Activated T-cell treated with anti-CD3 and anti-CD28 coated beads, Interleukin-2, amount 50 U/mL, for 24 hours (primary cell): ENCODE measurements at places on chromosomes 6 and 20.

DNA sequence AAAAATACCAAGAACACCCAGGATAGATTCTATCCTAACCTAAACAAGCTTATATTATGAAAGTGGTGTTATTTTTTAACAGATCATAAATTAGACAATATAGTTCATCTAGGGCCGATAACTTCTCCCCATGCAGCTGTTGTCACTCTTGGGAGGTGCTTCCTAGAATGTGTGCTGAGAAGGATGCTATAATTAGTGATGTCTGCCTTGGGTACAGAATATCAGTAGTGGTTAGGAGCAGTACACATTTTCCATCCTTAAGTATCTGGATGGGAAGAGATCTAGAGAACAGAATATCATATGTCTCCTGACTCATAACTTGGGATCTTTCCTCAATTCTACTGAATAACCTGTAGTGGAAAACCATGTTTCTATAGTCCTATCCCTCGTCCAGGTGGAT is 214.5 kb downstream of the BCKDHB start:
- H3K4me3 ChIP-seq: no peak overlapping the region
- H3K27me3 ChIP-seq: no peaks in the 10 kb centered on the region
- H3K36me3 ChIP-seq: no peaks in the 10 kb centered on the region
- H3K4me1 ChIP-seq: no peaks in the 10 kb centered on the region
- no peak overlapping the region for H3K27ac ChIP-seq
- no peak for DNase-seq

GRCh38 chr20:64106435-64106961 is 867 bp downstream of the NPBWR2 start:
- peaks cover 8% of the 10 kb centered on the region for H3K4me1 ChIP-seq
- H3K4me3 ChIP-seq: no peak overlapping the region
- H3K36me3 ChIP-seq: no peaks in the 10 kb centered on the region
- H3K27ac ChIP-seq: no peak overlapping the region
- peak; percentile 16 for DNase-seq

DNA sequence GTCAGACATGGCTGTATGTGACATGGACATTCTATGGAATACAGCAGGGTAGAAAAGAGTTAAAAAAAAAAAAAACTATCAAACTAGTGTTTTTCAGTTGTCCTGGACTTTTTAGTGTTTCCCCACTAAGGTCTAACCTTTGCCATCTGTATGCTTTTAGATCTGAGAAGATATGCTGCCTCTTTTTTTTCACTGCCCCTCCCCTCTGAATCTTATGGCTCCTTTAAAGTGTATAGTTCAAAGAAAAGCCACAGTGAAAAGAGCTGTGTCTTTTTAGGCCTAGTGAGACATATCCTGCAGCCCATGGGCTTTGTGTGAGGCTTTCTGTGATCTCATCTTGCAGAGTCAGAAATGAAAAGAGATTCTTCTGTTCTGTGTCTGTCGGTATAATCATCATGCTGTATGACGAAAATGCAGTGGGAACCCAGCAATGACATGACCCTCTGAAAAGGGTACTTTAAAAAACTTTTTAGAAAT is 29.3 kb downstream of the ADGRG6 start:
- H3K36me3 ChIP-seq: no peaks in the 10 kb centered on the region
- no peaks in the 10 kb centered on the region for H3K27me3 ChIP-seq
- H3K4me3 ChIP-seq: no peak overlapping the region
- peak overlapping the region; percentile 13 for H3K27ac ChIP-seq
- H3K4me1 ChIP-seq: peaks cover 14% of the 10 kb centered on the region
- no peak for DNase-seq

DNA sequence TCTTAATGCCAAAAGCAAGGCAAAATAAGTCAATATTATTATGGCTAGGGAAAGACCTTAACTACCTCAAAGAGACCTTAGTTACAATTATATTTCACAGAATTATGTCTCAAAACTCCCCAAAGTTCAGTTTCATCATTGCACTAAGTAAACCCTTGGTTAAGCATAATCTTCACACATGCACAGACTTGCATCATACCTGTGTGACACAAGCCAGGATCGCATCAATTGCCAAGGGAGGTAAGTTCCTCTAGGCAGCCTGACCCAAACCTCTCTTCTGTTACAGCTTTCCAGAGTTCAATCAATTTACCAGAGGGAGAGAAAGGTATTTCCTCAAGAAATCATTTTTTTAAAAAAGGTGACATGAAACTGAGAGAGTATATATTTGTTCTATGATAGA is 31.9 kb upstream of the PRSS35 start:
- no peak for DNase-seq
- H3K4me3 ChIP-seq: no peak overlapping the region
- H3K4me1 ChIP-seq: no peaks in the 10 kb centered on the region
- no peaks in the 10 kb centered on the region for H3K36me3 ChIP-seq

- no peak overlapping the region for H3K27ac ChIP-seq
- H3K27me3 ChIP-seq: peaks cover 25% of the 10 kb centered on the region
- H3K36me3 ChIP-seq: no peaks in the 10 kb centered on the region
- no peaks in the 10 kb centered on the region for H3K4me1 ChIP-seq
- H3K4me3 ChIP-seq: no peak overlapping the region
- DNase-seq: no peak
These were observed 26.8 kb downstream of the KCNB1 start for GRCh38 chr20:49455691-49456090.

GRCh38 chr6:9825526-9825925 is 589.3 kb downstream of the TFAP2A start:
- H3K4me3 ChIP-seq: no peak overlapping the region
- H3K27me3 ChIP-seq: no peaks in the 10 kb centered on the region
- no peaks in the 10 kb centered on the region for H3K36me3 ChIP-seq
- no peak overlapping the region for H3K27ac ChIP-seq
- no peak for DNase-seq

GRCh38 chr6:88764081-88764480 is 199.3 kb downstream of the RNGTT start:
- no peak for DNase-seq
- H3K27ac ChIP-seq: no peak overlapping the region
- H3K27me3 ChIP-seq: no peaks in the 10 kb centered on the region
- peaks cover 33% of the 10 kb centered on the region for H3K36me3 ChIP-seq

- H3K4me1 ChIP-seq: peaks cover 19% of the 10 kb centered on the region
- H3K27me3 ChIP-seq: no peaks in the 10 kb centered on the region
- H3K4me3 ChIP-seq: no peak overlapping the region
- H3K36me3 ChIP-seq: peaks cover 11% of the 10 kb centered on the region
These were observed 87.1 kb downstream of the TRMT6 start for GRCh38 chr20:5863040-5863833.

- no peak for DNase-seq
- no peak overlapping the region for H3K4me3 ChIP-seq
- H3K27ac ChIP-seq: no peak overlapping the region
- H3K36me3 ChIP-seq: no peaks in the 10 kb centered on the region
These were observed 37.0 kb downstream of the KLHL31 start for GRCh38 chr6:53628354-53629119.

DNA sequence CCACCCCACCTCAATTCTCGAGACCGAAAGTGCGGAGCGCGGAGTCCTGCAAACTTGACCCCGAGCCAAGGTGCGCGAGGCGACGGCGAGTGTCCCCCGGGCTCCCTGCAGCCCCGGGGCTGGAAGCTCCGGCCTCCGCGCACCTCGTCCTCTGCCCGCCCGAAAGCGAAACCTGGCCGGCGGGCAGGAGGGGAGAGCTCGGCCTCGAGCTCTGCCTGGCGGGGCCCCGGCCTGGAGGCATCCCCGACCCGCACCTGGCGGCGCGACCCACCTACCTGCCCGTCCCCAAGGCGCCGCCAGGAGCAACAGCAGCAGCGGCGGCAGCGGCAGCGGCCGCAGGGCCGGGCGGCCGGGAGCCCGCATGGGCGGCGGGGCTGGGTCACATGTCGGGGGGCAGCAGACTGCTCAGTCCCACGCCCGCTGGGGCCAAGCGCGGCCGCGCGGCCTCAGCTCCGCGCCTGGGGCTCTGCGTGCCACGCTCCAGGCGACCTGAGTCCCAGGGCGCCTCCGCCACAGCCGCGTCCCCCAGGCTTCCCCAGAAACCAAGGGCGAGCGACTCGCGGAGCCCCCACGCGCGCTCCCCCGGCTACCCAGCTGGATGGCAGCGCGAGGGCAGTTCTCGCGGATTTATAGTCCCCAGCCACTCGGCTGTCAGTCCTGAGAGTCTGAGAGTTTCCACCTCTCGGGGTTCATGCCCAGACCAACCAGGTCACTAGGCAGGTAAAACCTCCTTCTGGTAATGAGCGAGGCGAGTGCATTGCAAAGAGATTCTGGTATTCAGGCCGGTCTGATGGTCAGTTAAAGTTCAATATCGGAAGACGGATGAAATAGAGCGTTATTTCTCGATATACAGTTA is at the start of gene IL20RA:
IL20RA (minus strand) TSS at position 600 of the 856 bp plus-strand sequence; CDS start at position 363, 237 bp downstream.
- H3K27ac ChIP-seq: no peak within 1 kb of the TSS
- peak within 1 kb of the TSS; percentile 73 for H3K4me3 ChIP-seq
- no peaks in the 10 kb centered on the region for H3K36me3 ChIP-seq
- H3K27me3 ChIP-seq: peaks cover 87% of the 10 kb centered on the region
- peaks cover 7% of the 10 kb centered on the region for H3K4me1 ChIP-seq

DNA sequence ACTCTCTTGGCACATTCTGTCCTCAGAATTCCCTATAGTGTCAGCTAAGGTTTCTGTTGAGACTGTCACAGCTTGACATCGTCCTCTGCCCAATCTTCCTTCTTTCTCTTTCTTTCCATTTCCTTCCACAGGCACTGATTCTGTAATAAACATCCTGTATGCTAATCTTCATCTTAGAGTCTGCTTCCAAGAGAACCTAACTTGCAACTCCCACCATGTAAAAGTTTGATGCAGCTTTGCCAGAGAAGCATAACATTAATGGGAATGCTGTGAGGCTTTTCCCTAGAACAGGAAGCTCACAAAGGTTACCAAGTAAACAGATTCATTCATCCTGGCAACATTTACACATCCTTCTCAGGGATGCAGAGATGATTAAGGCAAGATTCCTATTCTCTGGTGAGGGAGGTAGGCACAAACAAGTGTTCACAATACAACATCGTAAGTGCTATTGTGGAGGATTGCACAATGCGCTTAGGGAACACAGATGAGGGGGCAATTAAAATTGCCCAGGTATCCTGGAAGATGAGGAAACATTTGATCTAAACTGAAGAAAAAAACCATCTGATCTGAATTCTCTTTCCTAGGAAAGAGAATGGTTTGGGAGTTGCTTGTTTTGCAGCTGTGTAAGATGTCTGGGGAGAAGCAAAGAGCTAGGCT is 74.7 kb downstream of the GRM1 start:
- no peak for DNase-seq
- H3K4me3 ChIP-seq: no peak overlapping the region
- no peaks in the 10 kb centered on the region for H3K27me3 ChIP-seq
- H3K27ac ChIP-seq: no peak overlapping the region
- no peaks in the 10 kb centered on the region for H3K4me1 ChIP-seq
- no peaks in the 10 kb centered on the region for H3K36me3 ChIP-seq

- no peak overlapping the region for H3K4me3 ChIP-seq
- H3K27ac ChIP-seq: peak overlapping the region; percentile 91
- H3K4me1 ChIP-seq: peaks cover 59% of the 10 kb centered on the region
- H3K36me3 ChIP-seq: peaks cover 86% of the 10 kb centered on the region
These were observed 22.2 kb downstream of the SAMHD1 start for GRCh38 chr20:36929290-36929689.

GRCh38 chr6:99434702-99435530 is 9.8 kb upstream of the PNISR start:
- no peak overlapping the region for H3K27ac ChIP-seq
- no peak overlapping the region for H3K4me3 ChIP-seq
- no peaks in the 10 kb centered on the region for H3K27me3 ChIP-seq
- H3K36me3 ChIP-seq: peaks cover 66% of the 10 kb centered on the region

DNA sequence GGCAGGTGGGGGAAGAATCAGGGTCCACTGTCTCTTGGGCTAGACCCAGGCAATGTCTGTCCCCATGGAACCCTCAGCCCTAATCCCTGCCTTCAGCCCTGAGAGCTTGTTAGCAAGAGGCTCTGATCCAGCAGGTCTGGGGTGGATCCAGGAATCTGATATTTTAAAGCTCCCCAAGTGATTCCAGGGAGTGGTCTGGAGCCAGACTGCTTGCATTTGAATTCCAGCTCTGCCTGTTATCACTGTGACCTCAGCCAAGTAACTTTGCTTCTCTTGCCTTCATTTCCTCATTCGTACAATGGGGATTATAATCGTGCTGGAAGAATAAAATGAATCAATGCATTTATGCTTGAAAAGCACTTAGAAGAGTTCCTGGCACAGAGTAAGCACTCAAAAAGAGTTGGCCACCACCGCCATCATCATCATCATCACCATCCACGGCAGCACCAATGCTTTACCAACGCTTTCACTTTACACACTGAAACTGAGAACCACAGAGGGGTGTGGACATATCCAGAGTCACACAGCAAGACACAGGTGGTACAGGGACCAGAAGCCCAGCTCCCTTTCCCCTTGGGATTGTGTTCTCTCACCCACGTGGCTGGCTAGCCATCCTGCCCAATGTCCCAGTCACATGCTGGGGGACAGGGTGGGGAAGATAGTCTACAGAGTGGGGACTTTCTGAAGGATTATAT is 75.7 kb upstream of the RALY start:
- DNase-seq: no peak
- H3K4me3 ChIP-seq: no peak overlapping the region
- H3K4me1 ChIP-seq: peaks cover 12% of the 10 kb centered on the region

DNA sequence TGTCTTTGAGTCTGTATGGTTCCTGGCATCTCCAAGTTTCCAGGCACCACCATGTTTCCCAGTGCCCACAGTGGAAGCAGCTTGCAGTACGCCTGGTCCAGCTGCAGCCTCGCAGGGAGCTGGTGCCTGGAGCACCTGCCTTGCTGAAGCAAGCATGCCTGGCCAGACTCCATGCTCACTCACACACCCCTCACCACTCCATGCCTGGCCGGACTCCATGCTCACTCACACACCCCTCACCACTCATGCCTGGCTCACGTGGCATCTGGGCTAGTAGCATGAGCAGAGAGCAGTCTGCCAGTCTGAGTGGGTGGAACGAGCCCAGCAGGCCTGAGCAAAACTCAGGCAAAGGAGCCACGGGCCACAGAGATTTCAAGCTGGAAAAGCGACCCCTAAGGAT is 214.3 kb downstream of the TFAP2C start:
- no peak overlapping the region for H3K4me3 ChIP-seq
- DNase-seq: no peak
- peaks cover 4% of the 10 kb centered on the region for H3K27me3 ChIP-seq
- H3K36me3 ChIP-seq: no peaks in the 10 kb centered on the region

GRCh38 chr6:97068211-97068610 is 143.7 kb downstream of the KLHL32 start:
- H3K4me1 ChIP-seq: peaks cover 8% of the 10 kb centered on the region
- no peaks in the 10 kb centered on the region for H3K27me3 ChIP-seq
- H3K4me3 ChIP-seq: no peak overlapping the region
- H3K27ac ChIP-seq: no peak overlapping the region

DNA sequence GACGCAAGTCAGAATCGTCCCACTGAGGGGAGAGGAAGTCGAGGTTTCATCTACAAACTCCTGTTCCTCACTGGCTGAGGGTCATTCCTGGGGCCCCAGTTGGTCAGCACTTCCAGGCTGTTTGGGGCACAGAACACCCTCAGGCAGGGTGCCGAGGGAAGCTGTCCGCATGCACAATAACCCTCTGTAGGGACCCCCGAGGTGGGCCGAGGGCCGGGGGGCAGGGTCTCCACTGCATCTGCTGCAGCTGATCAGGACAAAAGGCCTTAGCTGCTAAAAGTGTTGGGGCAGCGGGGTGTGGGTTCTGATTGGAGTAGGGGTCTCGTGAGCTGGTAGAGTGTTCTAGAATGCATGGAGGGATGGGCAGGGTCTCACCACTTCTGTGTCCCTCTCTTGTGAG is 125.1 kb downstream of the TOX2 start:
- no peaks in the 10 kb centered on the region for H3K36me3 ChIP-seq
- no peak for DNase-seq
- H3K27ac ChIP-seq: no peak overlapping the region
- H3K27me3 ChIP-seq: peaks cover 18% of the 10 kb centered on the region
- no peak overlapping the region for H3K4me3 ChIP-seq

GRCh38 chr6:130098317-130098716 is 79.9 kb downstream of the L3MBTL3 start:
- H3K27me3 ChIP-seq: no peaks in the 10 kb centered on the region
- no peak overlapping the region for H3K4me3 ChIP-seq
- no peak for DNase-seq
- peaks cover 72% of the 10 kb centered on the region for H3K36me3 ChIP-seq
